ENCODE measurements at places on chromosomes 1 and 21. TPM values are rescaled to one million over a fixed set of nuclear protein-coding genes. Genes with fewer than 3 reads are reported as not detected.

PRXL2B gene
- 17.0 TPM for total RNA-seq

VAMP4 gene
- total RNA-seq = 9.3 TPM

LY9 gene
- total RNA-seq = 0.10 TPM

CSF3R gene
- 0.31 TPM for total RNA-seq

ACTA1 gene
- total RNA-seq = not detected

IKBKE gene
- 6.4 TPM for total RNA-seq

MAP3K21 gene
- 3.1 TPM for total RNA-seq

TIPRL gene
- 48.5 TPM for total RNA-seq

DCST2 gene
- total RNA-seq = 0.13 TPM
